Fibroblast of the conjunctiva (primary cell): ENCODE measurements at places on chromosomes 4 and X.

- no peak for DNase-seq
These were observed 62.1 kb downstream of the RHOXF2B start for GRCh38 chrX:120015145-120016067.

DNA sequence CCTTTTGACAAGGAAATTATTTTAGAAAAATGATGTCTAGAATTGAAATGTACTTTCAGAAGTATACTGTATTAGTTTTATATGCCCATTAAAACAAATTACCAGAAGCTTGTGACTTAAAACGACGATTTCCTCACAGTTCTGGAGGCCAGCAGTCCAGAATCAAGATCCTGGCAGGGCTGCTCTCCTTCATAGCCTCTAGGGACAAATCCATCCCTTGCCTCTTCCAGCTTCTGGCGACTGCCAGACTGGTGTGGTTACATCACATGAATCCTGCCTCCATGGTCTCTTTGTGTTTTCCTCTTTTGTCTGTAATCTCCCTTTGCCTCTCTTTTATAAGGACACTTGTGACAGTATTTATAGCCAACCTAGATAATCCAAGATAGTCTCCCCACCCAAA lies 97.1 kb downstream of the IQCM start:
- no peak for DNase-seq

DNA sequence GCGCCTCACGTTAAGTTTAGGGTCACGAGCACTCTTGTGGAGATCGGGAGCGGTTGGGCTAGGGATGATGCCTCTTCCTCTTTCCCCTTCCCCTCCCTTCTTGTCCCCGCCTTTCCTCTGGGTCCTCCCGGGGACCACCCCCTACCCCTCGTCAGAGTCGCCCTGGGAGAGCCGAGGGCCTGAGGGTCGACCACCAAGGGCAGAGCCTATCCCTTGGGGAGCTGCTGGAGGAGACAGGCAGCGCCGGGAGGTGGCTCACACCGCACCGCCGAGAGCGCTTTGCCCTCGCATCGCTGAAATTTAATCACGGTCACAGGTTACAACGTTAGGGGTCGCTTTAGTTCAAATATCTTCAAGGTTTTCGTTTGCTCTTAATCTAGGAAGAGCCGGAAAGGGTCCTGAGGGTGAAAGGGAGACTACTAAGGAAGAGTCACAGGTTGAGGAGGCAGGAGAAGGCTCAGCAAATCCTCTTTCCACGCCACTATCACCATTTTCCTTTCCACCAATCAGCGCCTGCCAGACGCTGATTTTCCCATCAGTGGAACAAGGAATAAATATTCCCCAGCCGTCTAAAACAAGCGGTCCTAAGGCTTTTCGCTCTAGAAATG lies 528 bp upstream of the SNCA start:
- DNase-seq = no peak

DNA sequence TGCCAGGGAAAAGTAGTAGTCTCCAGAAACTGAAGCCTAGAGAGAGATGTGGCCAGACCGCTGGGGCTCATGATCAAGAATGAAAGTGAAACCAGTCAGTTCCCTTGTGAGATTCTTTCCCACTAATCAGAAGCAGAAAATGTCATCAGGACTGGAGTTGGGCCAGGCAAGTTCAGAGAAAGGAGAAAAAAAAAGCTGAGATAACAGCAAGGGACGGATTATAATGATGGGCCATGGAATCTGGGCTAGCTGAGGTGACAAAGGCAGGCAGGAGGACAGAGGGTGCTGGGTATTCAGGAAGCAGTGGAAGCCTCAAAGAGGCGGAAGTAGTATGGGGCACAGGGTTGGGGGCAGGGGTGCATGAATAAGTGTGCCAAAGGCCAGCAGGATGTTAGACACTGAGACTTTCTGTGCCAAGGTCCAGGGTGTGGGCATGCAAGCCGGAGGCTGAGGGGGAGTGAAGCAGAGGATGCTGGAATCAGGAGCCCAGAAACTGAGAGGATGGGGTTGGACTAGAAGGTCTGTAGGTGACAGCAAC lies 2.5 kb downstream of the CXorf38 start:
- peak; percentile 47 for DNase-seq

GRCh38 chr4:79049840-79050540 lies 110.8 kb upstream of the PAQR3 start:
- DNase-seq = no peak

- DNase-seq = no peak
These were observed 116.3 kb downstream of the HS3ST1 start for GRCh38 chr4:11312389-11312788.

DNA sequence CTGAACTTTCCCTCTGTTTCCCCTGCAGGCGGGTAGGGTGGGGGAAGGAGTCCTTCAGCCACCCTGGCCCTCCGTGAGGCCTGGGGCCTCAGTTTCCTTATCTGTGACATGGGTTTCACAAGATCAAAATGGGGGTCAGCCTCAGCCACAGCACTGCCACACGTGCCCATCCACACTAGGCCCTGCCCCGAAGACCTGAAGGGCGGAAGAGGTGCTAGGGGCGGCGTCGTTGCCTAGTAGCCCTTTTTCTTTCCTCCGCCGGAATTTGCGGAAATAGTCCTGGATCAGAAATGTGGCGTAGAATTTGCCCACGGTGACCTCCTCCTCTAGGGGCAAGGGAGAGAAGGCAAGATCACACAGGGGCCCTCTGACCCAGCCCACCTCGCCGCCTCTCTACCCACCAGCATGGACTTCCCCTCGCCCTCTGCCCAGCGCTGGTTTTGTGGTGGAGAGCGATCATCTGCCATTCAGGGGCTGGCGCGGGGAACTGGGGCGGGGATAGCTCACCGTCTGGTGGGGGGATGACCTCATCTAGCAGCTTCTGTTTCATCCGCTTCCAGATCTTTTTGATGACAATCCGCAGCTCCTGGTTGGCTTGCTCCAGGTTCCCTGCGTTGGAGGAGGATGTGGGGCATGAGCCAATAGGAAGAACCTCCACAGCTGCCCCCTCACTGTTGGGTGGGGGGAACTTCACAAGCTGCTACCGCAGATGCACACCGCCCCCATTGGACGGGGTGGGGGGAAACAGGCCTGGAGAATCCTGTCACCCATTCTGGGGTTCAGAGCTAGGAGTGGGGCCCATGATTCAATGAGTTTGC lies 9.7 kb upstream of the SYP start:
- DNase-seq = no peak

GRCh38 chrX:38163193-38163592 lies 57.5 kb downstream of the SRPX start:
- no peak for DNase-seq

- DNase-seq = peak; percentile 54
These were observed 44.5 kb downstream of the SCFD2 start for GRCh38 chr4:53321151-53321983.

- no peak for DNase-seq
These were observed 418.8 kb downstream of the BCOR start for GRCh38 chrX:39678914-39679313.

GRCh38 chr4:111842336-111842735 lies 302.9 kb upstream of the FAM241A start:
- DNase-seq = no peak

DNA sequence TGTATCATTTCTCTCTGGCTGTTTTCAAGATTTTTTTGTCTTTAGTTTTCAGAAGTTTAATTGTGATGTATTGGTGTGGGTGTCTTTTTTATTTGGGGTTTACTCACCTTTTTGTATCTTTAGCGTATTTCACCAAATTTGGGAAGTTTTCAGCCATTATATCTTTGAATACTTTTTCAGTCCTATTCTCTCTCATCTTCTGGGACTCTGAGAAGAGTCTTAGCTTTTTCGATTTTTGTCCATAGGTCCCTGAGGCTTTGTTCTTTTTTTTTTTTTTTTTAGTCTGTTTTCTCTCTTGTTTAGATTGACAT lies 23.8 kb downstream of the KDM6A start:
- no peak for DNase-seq

DNA sequence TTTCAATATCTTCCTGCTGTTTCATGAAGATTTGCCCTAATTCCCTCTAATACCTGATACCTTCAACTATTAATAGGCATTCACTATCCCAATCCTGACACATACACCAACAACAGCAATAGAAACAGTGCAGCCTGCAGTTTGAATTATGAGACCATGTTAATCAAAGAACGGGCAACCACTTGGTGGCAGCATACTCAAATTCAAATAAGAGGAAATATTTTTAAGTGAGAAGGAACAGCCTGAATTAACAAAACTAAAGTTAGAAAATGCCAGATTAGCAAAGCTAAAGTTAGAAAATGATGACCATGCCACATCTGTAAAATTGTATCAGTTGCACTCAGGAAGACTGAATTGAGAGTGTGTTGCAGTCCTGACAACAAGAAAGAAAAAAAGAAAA lies 204.9 kb downstream of the SMARCA1 start:
- no peak for DNase-seq

DNA sequence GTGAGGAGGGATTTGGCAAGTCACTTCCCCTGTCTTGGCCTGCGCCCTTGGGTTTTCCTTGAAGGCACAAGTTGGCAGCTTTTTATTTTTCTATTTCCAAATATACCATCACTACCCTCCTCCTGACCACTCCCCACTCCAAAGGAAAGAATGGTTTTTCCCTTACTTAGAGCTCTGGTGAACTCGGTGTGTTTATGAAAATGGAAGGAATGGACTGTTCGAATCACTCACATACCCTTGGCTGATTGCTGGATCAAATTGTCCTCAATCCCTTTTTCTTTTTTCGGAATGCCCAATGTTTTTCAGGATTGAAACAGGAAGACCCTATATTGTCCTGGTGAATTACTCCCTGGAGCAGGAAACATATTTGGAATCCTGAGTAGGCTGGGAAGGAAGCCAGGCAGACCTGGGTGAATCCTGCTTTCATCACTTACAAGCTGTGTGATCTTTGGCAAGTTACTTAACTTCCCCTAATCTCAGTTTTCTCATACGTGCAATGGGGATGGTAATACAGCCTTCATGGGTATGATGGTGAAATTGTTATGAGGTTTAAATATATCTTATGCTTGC lies 70.7 kb downstream of the RTL5 start:
- no peak for DNase-seq

- DNase-seq = no peak
These were observed 73.8 kb downstream of the TACR3 start for GRCh38 chr4:103645991-103646390.

- no peak for DNase-seq
These were observed 96.3 kb downstream of the TMA16 start for GRCh38 chr4:163590619-163591264.

GRCh38 chrX:66731398-66731797 lies 92.5 kb upstream of the EDA2R start:
- peak; percentile 46 for DNase-seq

DNA sequence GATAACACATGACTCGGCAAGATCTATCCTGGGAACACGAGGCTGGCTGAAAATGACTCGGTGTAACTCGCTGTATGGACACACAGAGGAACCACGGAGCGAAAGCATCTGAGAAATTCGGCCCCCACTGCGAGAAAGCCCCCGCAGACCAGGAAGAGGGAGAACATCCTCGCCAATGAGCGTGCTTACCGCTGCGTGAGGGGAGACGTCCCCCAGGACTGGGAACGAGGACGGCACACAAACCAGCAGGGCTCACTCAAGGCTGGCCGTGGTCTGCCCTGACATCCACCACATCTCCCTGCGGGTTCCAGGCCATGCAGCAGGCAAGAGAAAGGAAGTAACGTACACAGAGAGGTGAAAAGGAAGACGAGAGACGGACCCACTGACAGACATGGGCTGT lies 17.6 kb upstream of the GTPBP6 start:
- no peak for DNase-seq

GRCh38 chr4:77911091-77911490 lies 48.5 kb downstream of the MRPL1 start:
- no peak for DNase-seq

DNA sequence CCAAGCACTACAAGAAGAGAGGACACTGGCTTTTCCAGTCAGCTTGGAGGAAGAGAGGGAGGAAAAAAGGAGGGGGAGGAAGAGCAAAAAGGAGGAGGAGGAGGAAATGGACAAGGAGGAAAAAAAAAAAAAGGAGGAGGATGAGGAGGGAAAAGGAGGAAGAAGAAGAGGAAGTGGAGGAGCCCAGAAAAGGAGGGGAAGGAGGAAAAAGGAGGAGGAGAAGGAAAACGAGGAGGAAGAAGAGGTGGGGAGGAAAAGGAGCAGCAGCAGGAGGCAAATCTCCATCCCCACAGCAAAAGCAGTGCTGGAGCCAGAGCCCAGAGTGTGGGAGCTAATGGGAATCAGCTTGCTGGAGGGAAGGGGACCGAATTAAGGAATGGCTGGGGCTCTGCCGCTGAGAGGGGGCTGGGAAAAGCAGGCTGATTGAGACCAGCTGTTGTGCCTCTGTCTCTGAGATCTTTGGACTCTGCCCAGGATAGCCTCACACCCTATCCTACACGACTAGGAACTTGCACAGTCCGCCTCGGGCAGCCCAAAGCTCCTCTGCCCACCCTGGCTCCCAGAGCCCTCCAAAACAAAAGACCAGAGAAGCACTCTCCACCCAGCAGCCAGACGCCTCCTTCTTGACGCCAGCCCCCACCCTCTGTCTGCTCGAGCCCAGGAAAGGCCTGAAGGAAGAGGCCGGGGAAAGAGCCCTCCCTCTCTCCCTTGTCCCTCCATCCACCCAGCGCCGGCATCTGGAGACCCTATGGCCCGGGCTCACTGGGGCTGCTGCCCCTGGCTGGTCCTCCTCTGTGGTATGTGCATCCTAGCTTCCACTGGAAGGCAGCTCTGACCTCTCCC lies at the start of gene XPNPEP2:
Gene XPNPEP2 (plus strand): TSS at position 514 of the 843 bp plus-strand sequence. CDS start 235 bp downstream, at position 749.
- peak; percentile 89 for DNase-seq

- no peak for DNase-seq
These were observed 37.8 kb downstream of the CNKSR2 start for GRCh38 chrX:21412029-21412428.

- no peak for DNase-seq
These were observed 26.4 kb downstream of the ANAPC10 start for GRCh38 chr4:145071560-145071959.

GRCh38 chrX:104351173-104351769 lies 96.5 kb upstream of the ESX1 start:
- peak; percentile 43 for DNase-seq

GRCh38 chr4:106875340-106875739 lies 160.8 kb downstream of the DKK2 start:
- no peak for DNase-seq

DNA sequence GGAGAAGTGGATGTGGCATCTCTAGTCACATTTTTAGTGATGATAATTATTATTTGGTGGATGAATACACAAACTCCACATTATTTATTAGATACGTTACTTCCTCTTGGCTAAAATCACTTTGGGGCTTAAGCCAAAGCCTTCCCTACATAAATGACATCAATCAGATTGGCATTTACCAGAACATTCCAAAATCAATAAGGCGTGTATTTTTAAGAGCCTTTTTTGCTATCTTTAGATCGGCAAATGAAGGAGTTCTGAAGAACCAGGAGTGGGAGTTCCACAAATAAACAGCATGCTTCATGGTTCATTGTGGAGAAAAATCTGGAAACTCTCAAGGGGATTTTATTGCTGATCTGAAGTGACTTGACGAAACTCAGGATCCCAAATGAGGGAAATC lies 89.7 kb downstream of the AMELX start:
- no peak for DNase-seq

GRCh38 chr4:103050736-103051436 lies 25.7 kb downstream of the SLC9B2 start:
- DNase-seq = no peak

DNA sequence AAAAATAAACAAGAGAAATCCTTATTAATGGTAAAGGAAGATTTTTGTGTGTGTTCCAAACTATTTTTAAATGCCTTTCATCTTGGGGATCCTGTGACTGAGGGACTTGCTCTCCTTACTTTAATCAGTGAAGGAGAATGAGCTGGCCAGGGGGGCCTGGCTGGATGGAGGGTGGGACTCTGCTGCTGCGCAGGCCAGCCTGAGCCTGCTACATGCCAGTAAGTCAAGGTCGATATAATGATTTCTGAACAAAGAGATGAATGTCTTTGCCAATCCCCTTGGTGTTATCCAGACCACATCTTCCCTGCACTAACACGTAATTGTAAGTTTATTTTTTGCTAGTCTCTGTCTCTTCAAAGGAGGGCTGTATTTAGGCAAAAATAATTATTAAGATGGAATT lies 1679.2 kb upstream of the TENM3 start:
- DNase-seq = no peak
